Umbilical cord (tissue), 2 donors: ENCODE measurements at places on chromosomes 6 and 20.

DNA sequence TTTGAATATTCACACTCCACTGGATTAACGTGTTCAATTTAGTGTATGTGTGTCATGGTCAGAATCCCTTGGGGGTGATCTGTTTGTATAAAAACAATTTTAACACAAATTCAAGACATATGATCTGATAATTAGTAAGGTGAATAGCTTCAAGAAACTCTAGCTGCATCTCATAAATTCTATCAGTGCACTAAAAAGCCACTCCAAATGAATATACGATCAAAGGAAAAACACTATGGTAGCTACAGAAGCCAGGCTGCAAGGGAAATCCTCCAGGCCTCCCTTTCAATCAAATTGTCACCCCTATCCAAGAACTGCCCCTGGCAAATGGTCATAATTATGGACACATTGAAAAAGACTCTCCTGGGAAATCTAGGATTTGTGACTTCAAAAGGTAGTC lies 9.4 kb upstream of the RAE1 start:
- DNase-seq, result no peak

DNA sequence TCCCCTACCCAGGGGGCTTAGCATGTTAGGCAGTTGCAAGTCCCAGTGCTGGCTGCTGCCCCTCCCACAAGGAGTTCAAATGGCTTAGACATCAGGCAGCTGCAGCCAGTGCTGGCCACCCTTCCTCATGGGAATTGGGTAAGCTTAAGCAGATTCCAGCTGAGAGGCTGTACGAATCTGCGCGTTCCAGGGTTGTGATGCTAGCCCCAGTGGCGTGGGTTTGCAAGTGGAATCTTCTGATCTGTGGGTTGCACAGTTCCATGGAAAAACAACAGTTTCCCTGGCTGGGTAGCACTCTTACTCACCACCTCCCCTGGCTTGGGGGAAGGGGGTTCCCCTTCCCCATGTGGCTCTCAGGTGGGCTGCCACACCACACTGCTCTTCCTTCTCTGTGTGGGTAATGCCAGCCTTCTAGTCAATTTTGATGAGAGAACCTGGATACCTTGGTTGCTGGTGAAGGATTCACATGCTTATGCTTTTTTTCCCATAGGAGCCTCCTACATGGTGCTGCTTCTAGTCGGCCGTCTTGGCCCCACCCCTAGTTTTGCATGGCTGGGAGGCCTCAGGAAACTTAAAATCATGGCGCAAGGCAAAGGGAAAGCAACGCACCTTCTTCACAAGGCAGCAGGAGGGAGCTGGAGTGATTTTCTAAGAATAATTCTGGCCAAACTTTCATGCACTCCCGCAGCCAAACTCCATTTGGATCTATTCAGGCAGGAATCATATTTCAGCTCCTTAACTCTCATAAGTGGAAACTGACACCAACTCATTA lies 13.0 kb downstream of the DYNLT2 start:
- no peak for DNase-seq

GRCh38 chr6:105677671-105678475 lies 275.0 kb upstream of the PREP start:
- DNase-seq, result no peak

DNA sequence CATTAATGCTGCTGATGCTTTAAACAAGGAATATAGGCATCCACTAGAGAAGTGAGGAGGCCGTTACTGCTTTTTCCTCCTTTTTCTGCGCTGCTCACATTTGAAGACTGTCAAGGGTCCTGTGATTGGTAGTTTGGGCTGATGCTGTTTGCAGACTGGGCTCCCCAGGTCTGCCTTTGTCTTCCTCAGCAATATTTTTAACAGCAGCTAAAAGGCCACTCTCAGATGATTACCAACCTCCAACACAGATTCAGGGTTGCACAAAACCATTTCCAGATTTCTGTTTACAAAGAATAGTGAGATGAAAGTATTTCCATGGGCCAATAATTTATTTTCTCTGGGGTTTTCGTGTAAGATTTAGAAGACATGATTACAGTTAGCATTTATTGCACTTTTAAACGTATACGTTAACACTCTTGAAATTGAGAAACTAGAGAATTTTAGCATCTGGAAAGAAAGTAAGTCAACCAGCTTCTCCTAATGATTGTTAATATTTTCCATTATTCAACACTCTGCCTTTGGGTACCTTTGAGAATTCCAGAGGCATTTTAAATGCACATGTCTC lies 475.3 kb upstream of the SOX4 start:
- DNase-seq, result no peak

DNA sequence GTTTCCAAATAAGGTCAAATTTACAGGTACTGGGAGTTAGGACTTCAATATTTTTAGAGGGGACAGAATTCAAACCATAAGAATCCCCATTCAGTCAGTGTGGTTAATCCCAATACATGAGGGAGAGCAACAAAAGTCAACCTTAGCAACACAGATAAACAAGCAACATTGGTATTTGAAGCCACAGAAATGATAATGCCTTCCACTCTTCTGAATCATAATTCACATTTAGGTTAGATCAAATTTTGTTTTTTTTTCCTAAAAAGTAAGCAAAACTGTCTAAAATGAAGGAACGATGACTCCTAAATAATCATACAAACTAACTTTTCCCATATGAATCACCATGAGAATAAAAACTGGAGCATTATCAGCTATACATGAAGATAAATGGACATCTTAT lies 246.0 kb upstream of the TENT5A start:
- DNase-seq, result no peak
